ENCODE measurements at places on chromosomes 16 and 17.
A peak's percentile ranks its signal among the peaks of the same experiment; 100 is the strongest.

DNA sequence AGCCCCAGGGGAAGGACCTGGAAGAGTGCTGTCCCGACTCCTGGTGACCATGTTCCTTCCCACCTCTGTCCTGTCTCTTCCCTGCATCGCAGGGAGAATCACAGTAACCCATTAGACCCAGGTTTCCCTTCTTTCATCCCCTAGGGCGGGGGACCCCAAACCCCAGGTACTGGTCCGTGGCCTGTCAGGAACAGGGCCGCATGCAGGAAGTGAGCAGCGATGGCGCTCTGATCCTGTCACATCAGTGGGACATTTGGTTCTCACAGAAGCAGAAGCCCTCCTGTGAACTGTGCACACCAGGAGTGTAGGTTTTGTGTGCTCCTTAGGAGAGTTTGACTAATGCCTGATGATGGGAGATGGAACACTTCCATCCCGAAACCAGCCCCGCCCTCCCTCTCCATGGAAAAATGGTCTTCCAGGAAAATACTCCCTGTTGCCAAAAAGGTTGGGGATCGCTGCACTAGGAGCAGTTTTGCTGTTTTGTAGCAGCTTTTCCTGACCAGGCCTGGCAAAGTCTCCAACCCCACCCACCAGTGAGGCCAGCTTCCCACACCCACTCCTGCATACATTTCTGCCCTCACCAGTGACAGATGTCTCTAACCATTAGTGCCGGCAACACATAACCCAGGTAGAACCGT is 10.5 kb downstream of the MNT start:
- DNase-seq: no peak

DNA sequence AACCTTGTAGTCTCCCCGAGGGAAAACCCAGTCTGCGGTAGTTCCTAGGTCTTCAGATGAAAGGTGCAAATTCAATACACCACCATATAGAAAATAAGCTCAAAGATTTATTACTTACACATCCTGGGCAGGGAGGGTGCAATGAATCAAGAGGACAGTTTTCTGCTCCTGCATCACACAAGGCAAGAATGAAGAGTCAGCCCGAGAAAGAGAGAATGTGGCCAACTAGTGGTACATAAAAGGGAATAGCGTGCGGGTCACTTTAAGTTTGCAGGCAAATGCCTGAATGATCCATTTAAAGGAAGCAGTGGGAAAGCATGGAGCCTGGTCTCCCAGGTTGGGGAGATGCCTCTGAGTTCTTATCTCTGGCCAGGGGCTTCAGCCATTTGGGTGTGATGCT is 403.4 kb downstream of the GRIN2A start:
- peak; percentile 9 for DNase-seq

GRCh38 chr16:56195151-56195550 is 3.9 kb downstream of the GNAO1 start:
- DNase-seq: no peak

DNA sequence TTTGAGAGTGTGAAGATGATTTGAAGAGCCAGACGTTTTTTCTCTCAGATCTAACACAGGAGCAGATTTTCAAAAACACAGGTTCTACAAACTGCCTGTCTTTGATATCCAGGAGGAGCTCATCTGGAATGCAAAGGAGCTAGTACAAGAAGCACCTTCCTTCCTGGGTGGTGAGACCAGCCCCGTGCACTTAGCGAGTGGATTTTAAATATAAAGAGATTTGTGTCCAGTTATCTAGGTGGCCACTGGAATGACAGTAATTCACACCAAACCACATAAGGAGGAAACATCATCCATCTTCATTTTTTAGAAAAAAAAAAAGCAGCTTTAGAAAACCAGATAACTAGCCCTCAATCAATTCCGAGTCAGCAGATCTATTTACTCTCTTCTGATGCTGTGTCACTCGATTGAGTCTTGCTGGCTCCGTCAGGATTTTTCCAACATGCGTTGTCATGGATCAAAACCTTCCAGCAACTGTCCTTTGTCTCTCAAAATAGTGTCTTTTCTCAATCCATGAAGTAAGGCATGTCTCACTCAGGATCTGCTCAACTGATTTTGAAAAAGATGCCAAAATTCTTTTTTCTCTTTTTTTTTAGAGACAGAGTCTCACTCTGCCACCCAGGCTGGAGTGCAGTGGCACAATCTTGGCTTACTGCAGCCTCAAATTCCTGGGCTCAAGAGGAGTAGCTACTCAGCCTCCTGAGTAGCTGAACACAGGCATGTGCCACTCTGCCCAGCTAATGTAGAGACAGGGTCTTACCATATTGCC is 451.2 kb upstream of the PSMD7 start:
- DNase-seq: no peak

DNA sequence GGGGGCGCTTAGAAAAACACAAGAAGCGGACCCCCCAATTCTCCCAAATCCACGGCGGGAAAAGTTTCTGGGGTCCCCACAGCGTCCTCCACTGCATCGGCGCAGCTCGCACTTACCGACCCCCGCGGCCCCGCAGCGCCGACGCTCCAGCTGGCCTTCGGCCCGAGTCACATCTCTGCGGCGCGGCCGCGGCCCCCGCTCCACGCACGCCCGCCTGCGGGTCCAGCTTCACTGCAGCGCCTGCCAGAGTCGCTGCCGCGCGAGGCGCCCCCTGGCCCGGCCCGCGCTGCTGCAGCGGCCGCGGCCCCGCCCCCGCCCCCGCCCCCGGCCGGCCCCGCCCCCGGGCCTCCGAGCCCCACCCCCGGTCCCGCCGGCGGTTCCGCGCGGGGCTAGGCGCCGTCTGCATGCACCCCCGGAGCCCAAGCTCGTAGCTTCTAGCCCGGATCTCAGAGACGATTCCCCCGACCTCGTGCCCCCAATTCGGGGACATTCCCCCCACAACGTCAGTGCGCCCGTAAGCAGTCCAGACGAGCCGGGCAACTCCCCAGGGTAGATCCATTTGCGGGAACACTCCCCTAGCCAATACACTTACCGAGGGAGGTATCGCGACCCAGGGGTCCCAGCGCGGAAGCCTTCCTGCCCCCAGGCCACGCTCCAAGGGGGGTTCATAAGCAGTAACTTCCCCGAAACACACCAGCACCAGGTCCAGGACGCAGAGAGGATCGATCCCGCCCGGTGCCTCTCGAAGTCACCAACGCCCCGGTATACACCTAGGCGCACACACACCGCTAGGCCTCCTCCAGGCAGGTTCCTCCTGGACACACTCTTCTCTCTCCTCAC is at the start of gene GPRC5B:
TSS of gene GPRC5B (minus strand) at position 238 of the 840 bp plus-strand sequence. CDS start 12,003 bp downstream, outside the sequence.
- no peak for DNase-seq

- no peak for DNase-seq
Observed at GRCh38 chr17:59492091-59492451, 73.3 kb upstream of the DHX40 start.

GRCh38 chr16:6884002-6884401 is 448.6 kb upstream of the RBFOX1 start:
- DNase-seq: no peak

DNA sequence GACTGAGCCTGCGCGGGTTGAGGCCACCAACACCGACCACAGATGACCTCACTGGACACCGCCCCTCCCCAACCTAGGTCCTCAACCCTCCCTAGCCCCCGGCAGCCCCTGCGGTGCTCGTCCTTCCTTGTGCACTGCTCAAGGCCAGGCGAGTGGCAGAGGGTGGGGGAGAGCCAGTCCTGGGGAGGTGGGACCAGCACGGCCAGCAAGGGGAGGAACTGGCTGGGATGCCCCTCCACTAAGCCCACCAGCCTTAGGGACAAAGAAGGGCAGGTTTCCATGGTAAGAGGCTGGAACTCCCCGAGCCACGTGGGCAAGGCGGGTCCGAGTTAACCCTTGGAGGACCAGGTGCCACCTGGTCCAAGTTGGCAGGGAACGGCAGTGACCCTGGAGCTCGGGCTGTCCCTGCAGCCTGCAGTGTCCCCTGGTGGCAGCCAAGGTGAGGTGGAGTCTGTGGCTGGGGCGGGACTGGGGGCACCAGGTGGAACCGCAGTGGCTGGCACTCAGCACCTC is 9.2 kb downstream of the FSCN2 start:
- DNase-seq: no peak

DNA sequence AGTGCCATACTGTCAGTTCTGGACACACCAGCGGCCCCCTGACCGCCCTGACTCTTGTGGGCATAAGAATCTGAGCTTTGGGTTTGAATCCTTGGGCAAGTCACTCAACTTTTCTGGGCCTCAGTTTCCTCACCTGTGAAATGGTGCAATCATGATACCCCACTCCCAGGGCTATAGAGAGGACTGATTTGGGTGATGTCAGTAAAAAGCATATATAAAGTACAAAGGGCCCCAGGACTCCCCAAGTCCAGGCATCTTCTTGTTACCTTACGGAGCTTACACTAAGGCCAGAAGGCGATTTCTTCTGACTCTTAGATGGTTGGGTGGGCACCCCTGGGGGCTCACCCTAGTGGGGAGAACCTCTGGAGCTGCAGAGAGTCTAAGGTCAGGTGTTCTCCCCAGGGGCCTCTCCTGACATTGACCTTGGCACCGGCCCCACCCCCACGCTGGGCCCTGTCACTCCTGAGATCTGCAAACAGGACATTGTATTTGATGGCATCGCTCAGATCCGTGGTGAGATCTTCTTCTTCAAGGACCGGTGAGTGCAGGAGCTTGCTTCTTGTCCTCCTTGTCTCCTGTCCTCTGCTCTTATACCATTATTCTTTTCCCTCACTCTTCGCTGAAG is 13.9 kb downstream of the MMP2 start:
- DNase-seq: no peak

DNA sequence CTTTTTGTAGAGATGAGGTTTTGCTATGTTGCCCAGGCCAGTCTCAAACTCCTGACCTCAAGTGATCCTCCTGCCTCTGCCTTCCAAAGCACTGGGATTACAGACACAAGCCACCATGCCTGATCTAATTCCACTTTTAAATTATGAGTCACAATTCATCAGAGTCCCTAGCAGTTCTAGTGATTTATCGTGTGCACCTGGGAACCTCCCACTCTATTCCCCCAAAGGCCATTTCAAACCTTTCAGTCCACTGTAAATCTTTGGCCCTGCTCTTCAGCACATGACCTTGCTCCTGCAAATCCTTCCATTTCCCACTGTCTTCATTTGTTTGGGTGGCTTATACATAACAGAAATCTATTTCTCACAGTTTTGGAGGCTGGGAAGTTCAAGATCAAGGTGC is 73.0 kb downstream of the HS3ST2 start:
- no peak for DNase-seq

- DNase-seq: no peak
Observed at GRCh38 chr16:66115373-66115772, 251.1 kb upstream of the CDH5 start.

Data from iPS DF 6.9 (cell line).